ENCODE measurements at places on chromosomes 12 and 14.
A peak's percentile ranks its signal among the peaks of the same experiment; 100 is the strongest.

DNA sequence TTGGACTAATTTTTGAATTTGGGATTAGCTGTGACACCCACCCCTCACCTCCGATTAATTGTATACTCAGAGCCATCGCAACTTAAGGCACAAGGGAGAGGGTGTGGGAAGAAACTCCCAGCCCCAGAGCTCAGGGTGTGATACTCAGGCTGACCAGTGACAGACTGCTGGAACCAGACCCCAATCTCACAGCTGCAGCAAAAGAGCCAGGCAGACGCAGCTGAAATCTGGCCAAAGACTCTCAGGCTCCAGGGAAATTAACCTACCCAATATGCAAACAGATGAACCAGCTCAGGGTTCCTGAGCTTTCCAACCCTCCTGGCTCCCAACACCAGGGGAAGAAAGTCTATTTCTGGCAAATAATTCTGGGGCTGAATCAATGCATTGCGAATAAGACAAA is 30.5 kb downstream of the ANAPC7 start:
- DNase-seq, result no peak

- no peak for DNase-seq
Measured at GRCh38 chr12:71315328-71315985, 124.1 kb upstream of the LGR5 start.

- no peak for DNase-seq
Measured at GRCh38 chr12:56724701-56724971, 463 bp downstream of the NACA start.

- no peak for DNase-seq
Measured at GRCh38 chr14:100323942-100324307, 786 bp downstream of the SLC25A47 start.

- DNase-seq, result no peak
Measured at GRCh38 chr14:75718199-75718598, 57.2 kb downstream of the TTLL5 start.

DNA sequence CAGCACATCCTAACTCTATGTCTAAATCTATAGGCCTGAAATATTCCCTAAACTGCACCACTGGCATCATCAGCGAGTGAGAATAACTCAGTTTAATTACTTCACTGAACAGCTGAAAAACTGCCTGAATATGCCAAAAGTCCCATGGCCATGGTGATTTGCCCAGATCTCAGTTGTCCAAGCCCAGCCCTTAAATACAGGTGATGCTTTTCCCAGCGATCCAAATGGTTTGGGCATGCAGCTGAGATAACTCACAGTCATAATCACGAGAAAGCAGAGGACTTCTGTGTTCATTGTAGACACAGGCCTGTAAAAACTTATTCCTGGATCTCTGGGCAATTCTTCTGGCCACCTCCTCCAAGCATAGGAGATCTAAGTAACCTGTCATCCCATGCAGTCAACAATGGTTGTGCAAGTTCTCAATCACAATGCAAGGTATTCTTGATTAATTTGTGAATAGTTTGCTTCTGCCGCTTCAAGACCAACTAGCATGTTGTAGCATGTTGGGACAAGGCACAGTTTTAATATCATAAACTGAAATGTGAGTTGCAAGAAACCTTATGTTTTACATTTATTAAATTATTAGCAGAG is 40.5 kb downstream of the DUSP6 start:
- DNase-seq, result no peak

GRCh38 chr14:102196039-102196901 is 56.6 kb downstream of the WDR20 start:
- DNase-seq, result no peak

DNA sequence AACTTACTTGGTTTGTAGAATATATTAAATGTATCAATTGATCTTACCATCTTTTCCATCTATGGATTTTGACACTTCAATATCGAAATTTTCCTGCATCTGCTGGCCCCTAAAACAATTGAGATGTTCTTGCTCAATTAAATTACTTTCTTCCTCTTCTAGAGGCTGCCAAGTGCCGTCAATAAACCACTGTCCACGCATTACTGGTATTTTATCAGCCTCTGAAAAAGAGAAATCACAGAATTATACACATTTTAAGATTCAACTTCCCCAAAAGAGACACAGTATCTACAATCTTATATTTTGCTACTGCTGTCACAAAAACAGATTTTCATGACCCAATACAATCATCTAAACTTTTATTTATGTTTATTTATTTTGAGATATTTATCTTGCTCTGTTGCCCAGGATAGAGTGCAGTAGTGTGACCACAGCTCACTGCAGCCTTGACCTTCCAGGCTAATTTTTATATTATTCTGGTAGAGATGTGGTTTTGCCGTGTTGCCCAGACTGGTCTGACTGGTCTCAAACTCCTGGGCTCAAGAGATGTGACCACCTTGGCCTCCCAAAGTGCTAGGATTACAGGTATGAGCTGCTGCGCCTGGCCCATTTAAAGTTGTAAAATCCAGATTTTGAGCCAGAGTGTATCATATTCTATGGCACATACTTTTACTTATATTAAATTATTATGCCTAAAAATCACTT is 49.3 kb downstream of the DDHD1 start:
- DNase-seq, result no peak

DNA sequence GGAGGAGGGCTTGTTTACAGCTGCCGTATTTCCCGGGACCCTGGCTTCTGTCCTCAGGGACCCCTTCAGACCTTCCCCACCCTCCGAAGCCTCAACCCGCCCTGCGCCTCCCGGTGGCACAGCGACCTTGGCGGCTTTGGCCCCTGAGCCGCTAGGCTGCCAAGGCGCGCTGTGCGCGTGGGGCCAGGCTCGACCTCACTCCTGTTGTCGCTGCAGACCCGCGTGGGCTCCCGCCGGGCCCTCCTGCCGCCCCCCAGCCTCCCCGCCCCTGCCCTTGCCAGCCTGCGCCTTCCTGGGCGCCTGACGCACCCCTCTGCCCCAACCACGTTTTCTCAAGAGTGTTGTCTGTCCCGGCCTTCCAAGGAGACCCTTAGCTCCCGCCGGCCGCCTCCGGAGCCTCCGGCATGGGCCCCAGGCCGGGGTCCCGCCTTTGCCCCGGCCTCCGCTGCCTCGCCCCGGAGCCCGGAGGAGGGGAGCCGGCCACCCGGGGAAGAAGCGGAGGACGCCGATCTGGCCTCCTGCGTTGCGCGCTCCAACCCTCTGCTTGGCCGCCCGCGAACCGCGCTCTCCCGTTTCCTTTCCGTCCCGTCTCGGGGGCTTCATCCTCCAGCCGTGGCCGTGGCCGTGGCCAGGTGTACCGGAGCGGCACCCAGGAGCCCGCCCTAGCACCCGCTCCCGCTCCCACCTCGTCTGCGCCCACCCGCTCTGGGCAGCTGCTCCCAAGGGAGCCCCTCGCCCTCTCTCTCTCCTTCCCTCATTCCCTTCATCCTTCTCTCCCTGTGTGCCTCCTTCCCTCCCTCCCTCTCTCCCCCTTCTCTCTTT is 19.9 kb downstream of the PPP2R5C start:
- DNase-seq, result no peak

- no peak for DNase-seq
Measured at GRCh38 chr12:93128332-93128707, 199.2 kb upstream of the EEA1 start.

DNA sequence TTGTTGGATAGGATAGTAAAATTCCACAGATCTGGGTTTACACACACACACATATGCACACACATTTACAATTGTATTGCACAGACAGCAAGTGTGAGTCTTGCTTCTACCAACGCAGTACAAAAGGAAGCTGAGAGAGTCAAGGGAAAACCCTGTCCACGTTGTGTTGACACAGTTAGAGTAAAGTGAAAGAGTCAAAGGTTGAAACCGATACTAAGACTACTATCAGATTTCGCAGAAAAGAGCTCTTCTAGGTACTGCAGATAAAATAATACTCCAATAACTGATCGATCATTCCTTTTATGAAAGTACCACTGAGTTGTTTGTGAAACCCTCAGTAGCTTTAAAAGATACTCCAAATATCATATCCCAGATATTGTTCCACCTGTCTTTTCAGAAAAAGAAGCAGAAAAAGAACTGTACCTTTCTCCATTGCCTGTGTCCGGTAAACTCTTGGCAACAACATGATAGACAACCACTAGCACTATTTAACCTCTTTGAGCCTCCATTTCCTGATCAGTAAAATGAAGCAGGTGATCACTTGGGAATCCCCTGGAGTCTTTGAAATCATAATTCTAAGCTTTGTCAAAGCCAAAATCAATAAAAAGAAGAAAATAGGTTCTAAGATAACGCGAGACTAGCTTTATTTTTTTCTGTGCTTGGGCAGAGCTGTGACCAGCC is 224.6 kb upstream of the FOXN3 start:
- no peak for DNase-seq

DNA sequence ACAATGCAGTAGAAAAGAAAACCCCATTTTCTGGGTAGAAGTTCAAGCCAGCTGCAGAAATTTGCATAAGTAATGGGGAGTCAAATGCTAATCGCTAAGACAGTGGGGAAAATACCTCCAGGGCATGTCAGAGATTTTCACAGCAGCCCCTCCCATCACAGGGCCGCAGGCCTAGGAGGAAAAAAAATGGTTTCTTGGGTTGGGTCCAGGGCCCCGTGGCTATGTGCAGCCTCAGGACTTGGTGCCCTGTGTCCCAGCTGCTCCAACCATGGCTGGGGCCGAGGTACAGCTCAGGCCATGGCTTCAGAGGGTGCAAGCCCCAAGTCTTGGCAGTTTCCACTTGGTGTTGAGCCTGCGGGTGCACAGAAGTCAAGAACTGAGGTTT is 14.6 kb downstream of the OR10P1 start:
- DNase-seq, result no peak

GRCh38 chr14:74281069-74281468 is 21.7 kb downstream of the ABCD4 start:
- DNase-seq, result no peak

DNA sequence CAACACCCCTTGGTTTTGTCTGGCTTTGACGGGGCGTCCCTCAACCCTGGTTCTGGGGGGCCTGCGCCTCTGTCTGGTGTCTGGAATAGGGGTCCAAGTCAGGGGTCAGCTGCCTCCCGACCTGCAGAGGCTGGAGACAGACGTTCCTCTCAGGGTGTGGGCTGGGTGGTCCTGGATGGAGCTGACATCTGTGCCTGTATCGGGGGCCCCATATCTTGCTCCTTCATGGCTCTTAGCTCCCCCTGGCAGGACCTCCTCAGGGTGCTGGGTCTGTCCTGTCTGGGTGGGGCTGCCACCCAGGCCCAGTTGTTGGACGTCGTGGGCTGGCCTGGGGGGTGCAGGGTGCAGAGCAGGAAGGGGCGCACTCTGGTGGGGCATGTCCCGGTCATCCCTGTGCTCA is 374.8 kb downstream of the TMEM121 start:
- no peak for DNase-seq

GRCh38 chr12:86122846-86123468 is 133.2 kb downstream of the MGAT4C start:
- DNase-seq, result no peak

GRCh38 chr12:103560604-103561101 is 26.4 kb upstream of the STAB2 start:
- no peak for DNase-seq

- no peak for DNase-seq
Measured at GRCh38 chr12:131747276-131748177, 36.6 kb downstream of the SFSWAP start.

- DNase-seq, result no peak
Measured at GRCh38 chr12:100963381-100963780, 168.8 kb downstream of the ANO4 start.

DNA sequence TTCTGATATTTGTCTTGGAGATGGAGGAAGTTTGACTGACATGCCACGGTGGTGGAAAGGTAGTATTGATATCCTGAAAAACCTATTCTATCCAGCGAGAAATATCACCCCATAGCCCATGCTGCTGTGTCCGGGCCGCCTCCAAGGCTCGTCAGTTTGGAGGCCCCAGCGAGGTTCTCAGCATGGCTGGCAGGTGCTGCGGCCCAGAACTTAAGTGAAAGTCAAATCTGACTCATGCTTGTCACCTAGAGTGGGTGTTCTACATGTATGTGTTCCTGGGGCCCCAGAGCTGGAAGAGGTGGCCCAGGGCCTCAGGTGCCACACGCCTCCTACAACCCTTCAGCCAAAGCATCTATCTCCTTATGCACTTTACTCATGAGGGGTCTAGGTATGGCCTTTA is 92.9 kb downstream of the GCH1 start:
- no peak for DNase-seq

DNA sequence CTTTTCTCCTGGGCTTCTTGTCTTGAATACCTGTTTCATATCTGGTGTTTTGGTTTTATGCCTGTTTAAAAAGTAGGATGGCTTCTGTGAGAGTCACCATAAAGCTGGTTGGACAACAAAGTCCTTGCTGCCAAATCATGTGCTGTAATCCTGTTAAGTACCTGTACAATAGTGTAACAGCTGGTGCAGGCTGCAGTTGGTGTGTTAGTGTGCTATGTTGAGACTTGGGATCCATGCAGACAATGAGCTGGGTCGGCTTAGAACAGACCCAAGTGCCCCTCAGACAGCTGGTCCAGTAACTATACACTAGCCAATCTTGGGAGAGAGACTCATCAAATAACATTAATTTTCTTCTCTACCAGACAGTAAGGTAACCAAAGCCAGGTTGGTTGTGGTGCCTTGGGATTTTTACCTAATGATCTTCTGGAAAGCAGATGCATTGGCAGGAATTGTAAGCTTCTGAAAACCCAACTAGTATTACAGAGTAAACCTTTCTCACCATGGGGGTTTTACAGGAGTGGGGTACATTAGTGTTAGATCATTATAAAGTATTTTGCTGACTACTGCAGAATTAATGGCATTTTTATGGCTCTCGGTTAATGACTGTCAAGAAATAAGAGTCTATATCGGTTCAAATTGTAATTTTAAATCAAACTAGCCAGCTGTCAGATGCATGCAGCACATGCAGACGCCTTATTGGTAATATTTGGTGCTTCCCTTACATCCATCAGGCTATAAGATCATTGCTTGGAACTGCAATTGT is 231.2 kb downstream of the PDZRN4 start:
- no peak for DNase-seq

GRCh38 chr12:128695697-128696096 is 128.1 kb downstream of the SLC15A4 start:
- no peak for DNase-seq

GRCh38 chr12:66190519-66191370 is 1.7 kb downstream of the IRAK3 start:
- DNase-seq, result no peak

DNA sequence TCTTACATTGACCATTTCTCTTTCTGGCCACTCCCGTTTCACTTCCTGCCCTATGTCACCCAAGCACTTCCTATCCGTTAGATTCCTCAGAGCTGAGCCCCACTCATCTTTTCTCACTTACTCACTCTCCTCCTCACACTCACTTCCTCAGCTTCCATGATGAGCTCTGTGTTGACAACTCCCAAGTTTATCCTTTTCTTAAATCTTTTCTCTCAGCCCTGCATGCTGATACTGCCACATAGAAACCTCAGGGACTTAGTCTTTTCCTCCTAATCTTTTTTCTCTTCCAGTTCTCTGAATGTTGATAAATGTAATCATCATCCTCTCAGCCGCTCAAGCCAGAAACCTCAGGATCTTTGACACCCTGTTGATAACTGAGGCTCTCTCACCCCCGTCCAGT is 99.6 kb downstream of the ANO6 start:
- DNase-seq, result peak; percentile 21

DNA sequence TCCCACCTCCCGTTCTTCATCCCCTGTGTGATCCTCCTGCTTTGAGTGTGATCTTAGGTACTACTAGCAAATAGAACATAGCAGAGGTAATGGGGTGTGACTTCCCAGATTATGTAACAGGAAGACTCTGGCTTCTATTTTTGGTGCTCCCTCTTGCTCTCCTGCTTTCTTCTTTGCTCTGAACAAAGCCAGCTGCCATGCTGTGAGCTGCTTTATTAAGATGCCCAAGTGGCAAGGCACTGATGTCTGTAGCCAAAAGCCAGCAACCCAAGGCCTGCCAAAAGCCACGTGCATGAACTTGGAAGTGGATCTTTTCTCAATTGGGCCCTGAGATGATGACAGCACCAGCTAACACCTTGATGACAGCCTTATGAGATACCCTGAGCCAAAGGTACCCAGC is 5.8 kb upstream of the MFAP5 start:
- DNase-seq, result no peak
